NCI-H2171 (cell line): ENCODE measurements at places on chromosomes 3 and 15.

- no peak for DNase-seq
Measured at GRCh38 chr3:193910886-193911738, 224.8 kb upstream of the HES1 start.

- DNase-seq, result peak; percentile 92
Measured at GRCh38 chr15:69156736-69157381, 3.6 kb upstream of the GLCE start.

DNA sequence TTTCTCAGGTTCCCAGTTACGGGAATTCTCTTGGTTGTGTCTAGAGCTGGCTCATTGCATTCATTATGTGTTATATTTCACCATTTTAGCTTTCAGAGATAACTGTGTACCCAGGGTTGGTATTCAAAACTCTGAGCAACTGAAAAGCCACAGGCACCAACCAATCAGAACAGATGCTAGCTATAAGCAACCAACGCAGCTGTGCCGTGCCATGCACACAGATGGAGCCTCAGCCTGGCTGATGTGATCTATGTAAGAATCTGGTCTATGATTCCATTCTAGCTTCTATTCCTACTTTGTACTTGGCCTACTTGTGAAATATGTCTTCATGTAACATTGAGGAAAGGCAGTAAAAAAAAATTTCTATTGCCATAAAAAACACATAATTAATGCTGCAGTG, 95.0 kb upstream of the CCDC80 start:
- DNase-seq, result peak; percentile 23

- no peak for DNase-seq
Measured at GRCh38 chr3:98744283-98744682, 18.9 kb upstream of the ST3GAL6 start.

DNA sequence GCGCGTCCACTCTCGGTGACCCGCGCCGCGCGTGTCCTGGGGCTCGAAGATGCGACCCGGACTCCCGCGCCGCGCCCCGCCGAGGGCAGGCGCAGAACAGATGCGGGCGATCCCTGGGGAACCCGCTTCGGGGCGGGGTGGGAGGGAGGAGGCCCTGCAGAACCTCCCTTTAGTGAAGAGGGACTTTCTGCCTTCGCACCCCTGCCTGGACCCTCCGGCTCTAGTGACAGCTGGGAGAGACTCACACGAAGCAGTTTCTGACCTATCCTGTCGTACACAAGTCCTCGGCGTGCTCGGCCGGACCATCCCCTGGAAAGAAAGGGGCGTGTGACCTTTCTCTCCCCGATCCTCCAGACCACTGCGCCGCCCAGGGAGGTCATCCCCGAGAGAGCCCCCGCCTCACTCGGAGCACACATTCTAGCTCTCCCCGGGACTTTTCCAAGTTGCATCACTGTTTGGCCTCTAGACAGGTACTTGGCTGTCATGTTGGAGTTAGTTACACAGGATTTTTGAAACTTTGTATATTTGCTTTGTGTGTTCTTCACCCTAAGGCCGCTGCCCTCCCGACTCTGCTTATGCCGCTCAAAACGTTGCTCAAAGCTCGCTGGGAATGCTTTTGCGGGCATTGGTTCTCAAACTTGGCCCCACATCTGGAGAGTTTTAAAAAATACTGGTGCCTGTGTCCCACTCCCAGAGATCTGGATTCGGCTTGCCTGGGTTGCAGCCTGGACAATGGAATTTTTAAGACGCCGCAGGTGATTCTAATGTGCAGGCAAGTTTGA, 582 bp downstream of the CGNL1 start:
- peak; percentile 46 for DNase-seq
